ENCODE measurements at places on chromosomes 11 and 22.

DNA sequence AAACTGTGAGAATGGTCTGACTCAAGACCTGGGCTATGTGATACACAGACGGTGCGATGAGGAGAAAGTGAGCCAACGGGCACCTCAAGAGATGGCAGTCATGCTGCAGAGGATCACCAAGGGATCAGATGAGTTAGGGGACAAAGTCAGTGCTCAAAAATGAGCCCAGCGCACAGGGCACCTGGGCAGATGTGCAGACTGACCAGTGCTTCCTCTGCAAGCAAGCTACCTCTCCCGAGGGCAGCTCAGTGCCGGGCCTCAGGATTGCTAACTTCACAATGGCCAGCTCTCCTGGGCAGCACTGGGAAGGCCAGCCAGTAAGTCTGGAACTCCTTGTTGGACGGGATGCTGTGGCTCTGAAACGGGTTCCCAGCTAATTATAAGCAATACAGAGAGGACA, 15.3 kb downstream of the HDHD5 start:
- no peak for DNase-seq

- DNase-seq: no peak
Observed at GRCh38 chr22:43406186-43406790, 5.5 kb upstream of the MPPED1 start.

DNA sequence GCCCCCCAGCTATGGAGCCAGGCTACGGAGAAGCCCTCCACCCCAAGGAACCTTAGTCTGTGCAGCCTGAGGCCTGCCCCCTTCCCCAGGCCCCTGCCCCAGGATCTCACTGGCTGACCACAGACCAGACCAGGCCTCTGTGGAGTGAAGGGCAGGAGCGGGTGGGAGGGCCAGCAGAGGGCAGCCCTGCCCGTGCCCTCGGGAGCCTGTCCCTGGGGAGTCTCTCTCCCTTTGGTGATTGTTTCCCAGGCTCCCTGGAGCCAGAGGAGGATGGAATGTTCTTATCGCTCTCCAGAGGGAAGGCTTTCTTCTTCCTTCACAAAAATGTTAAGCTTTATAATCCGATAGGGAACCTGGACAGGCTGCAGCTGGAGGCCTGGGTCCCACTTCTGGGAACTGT, 455.3 kb downstream of the SOX6 start:
- no peak for DNase-seq

DNA sequence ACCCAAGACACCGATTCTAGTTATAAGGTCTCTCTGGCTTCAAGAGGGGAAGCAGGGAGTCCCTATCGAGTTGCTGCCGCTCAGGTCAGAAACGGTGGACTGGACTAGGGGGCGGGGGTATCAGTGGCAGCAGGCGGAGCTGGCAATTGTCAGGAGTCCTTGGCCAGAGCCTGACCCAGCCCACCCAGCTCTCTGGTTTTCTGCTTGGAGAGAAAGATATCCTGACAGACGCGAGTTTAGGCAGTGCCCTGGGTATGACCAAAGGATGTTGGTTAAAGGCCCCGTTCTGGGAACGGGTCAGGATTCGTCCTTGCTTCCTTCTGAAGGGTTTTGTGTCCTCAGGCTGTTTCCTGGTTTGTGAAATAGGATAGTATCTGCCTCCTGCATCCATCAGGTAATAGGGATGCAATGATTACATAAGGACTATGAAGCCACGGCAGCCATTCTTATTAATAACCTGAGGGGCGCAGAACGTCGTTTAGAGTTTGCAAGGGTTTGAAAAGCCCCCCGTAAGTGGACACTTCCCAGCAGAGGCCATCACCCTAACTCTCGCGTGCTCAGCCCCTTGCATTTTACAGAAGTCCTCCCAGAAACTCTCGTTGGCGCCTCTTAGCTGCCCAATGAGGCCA, 700 bp upstream of the DEPDC5 start:
- DNase-seq: peak; percentile 85

Data from ecto neural progenitor cell (in vitro differentiated cells).